MG63 (cell line): ENCODE measurements at places on chromosomes 7 and 10. TPM values are rescaled to one million over a fixed set of nuclear protein-coding genes. Genes with fewer than 3 reads are reported as not detected.

GRCh38 chr7:14691034-14691433 is 211.5 kb downstream of the DGKB start:
- DNase-seq: no peak

GRCh38 chr10:78222096-78222790 is 188.6 kb downstream of the RPS24 start:
- no peak for DNase-seq

GRCh38 chr10:34141032-34141680 is 673.9 kb downstream of the PARD3 start:
- no peak for DNase-seq

GRCh38 chr7:29987811-29988317 is 1.7 kb downstream of the SCRN1 start:
- peak; percentile 8 for DNase-seq

GRCh38 chr7:48628793-48629349 is 295.5 kb upstream of the CDC14C start:
- no peak for DNase-seq

GRCh38 chr10:36647540-36647939 is 477.9 kb upstream of the ANKRD30A start:
- DNase-seq: no peak

DNA sequence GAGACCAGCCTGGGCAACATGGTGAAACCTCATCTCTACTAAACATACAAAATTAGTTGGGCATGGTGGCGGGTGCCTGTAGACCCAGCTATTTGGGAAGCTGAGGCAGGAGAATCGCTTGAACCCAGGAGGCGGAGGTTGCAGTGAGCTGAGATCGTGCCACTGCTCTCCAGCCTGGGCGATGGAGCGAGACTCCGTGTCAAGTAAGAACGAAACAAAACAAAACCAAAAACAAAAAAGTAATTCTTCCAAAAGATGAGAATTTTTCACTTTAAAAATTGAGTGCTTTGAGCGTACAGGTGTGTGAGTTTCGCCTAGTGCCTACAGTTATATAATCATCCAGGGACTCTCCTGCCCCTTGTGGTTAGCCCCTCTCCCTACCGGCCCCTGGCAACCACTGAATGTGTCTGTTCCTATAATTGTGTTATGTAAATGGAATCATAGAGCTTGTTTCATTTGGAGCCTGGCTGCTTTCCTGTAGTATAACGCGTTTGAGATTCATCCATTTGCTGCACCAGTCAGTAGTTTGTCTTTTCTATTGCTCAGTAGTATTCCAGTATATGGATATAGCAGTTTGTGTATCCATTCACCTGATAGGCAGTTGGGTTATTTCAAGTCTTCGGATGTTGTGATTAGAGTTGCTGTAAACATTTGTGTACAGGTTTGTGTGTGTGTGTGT is 80.0 kb downstream of the RBM33 start:
- no peak for DNase-seq

GRCh38 chr10:98453729-98454128 is 7.0 kb upstream of the HPS1 start:
- DNase-seq: no peak

GRCh38 chr7:151416941-151417315 is 7.1 kb upstream of the WDR86 start:
- no peak for DNase-seq

- DNase-seq: no peak
These were observed 4.1 kb downstream of the NEUROD6 start for GRCh38 chr7:31336202-31337001.

DNA sequence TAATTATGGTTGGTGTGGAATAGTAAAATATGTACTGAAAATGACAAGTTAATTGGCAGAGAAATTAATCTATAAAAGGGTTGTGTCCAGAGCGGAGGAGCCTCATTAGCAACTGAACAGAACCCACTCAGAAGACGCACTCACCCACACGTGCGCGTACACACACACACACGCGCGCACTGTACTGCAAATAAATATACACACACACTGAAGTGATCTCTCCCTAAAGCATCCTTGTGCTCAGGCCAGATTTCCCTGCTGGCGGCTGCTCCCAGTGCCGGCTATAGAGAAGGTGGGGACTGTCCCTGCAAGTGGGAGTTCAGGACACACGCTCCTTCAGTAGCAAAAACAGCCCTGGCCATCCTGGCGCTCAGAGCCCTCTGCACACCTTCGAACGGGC is 85.2 kb downstream of the CHST15 start:
- no peak for DNase-seq

The PDAP1 gene
- total RNA-seq: 156 and 207 TPM in 2 replicates

The MRC1 gene
- total RNA-seq: not detected in 2 replicates

The ICA1 gene
- total RNA-seq: not detected in 2 replicates

The CDK14 gene
- 7.5 and 13.2 TPM in 2 replicates for total RNA-seq

The TNPO3 gene
- 23.9 and 24.5 TPM in 2 replicates for total RNA-seq

The PSMA2 gene
- total RNA-seq: 168 and 287 TPM in 2 replicates
